Mucosa of gallbladder (tissue), 1 donor: ENCODE measurements at places on chromosomes 1 and 21. TPM values are rescaled to one million over a fixed set of nuclear protein-coding genes. Genes with fewer than 3 reads are reported as not detected.

Gene MATN1
- 0.12 TPM for total RNA-seq

Gene RNU1-3
- total RNA-seq = 1,358 TPM

Gene DENND2D
- 42.8 TPM for total RNA-seq

Gene FLVCR1
- 9.4 TPM for total RNA-seq

Gene OVAAL
- total RNA-seq = not detected

Gene RSPO1
- 6.0 TPM for total RNA-seq

Gene NDC1
- total RNA-seq = 9.7 TPM

Gene FLAD1
- total RNA-seq = 37.9 TPM

Gene RABGAP1L
- total RNA-seq = 87.4 TPM

Gene RIPPLY3
- total RNA-seq = 0.20 TPM

Gene OR2L3
- not detected for total RNA-seq

Gene KLHDC9
- 14.3 TPM for total RNA-seq

Gene HLX
- total RNA-seq = 9.8 TPM

Gene MTF1
- 18.6 TPM for total RNA-seq

Gene CSMD2
- 6.5 TPM for total RNA-seq

Gene OR10Z1
- not detected for total RNA-seq

Gene C1orf56
- 12.5 TPM for total RNA-seq

Gene ACTL8
- total RNA-seq = not detected

Gene CACNA1S
- not detected for total RNA-seq

Gene TDRD5
- 0.95 TPM for total RNA-seq

Gene SLC1A7
- 21.1 TPM for total RNA-seq

Gene LCE1F
- total RNA-seq = not detected

Gene C8A
- total RNA-seq = 10.7 TPM

Gene SH2D5
- total RNA-seq = 0.23 TPM

Gene DLGAP3
- total RNA-seq = 0.43 TPM

Gene SLC6A17
- total RNA-seq = 0.35 TPM

Gene OXCT2
- total RNA-seq = 0.95 TPM

Gene KRTAP13-2
- total RNA-seq = not detected

Gene F13B
- total RNA-seq = 2.3 TPM

Gene ERG
- 10.0 TPM for total RNA-seq

Gene IL20
- not detected for total RNA-seq

Gene CD1B
- not detected for total RNA-seq

Gene DDAH1
- total RNA-seq = 128 TPM

Gene MX2
- 18.1 TPM for total RNA-seq

Gene KRTAP19-1
- total RNA-seq = not detected

Gene C8B
- total RNA-seq = 1.9 TPM
